SHP77 treated with DMSO at 0.1 percent for 48 hours (cell line): ENCODE measurements at places on chromosomes 5 and 9.

DNA sequence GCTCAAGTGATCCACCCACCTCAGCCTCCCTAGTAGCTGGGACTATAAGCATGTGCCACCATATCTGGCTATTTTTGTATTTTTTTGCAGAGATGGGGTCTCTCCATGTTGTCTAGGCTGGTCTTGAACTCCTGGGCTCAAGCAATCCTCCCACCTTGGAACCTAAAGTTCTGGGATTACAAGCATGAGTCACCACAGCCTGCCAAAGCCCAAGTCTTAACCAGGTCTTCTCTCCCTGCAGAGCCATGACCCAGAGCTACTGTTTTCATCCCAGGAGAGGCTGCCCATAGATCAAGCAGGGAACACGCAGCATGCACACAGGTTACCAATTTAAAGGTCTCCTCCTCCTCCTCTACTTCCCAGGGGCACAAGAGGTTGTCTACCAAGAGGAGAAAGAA is 29.7 kb downstream of the PCDHGC5 start:
- DNase-seq = no peak

DNA sequence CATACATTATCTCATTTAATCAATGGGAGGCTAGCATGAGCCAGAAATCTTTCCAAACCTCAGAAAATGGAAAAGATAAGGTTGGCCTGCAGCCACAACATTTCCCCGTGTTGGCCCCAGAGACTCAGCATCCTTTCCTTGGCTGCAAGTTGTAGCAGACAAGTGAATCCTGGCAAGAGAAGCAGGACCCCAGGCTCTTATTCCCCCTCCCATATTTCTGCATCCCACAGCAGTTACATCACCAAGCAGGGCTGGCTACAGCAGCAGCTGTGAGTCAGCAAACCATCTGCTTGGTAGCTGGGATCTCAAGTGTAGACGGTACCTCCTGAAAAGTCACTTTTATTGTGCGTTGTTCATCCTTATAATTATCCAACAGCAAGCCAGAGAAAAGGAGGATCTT is 212.4 kb downstream of the GNA14 start:
- DNase-seq = no peak

- DNase-seq = no peak
These were observed 17.9 kb downstream of the STRBP start for GRCh38 chr9:123250504-123250903.

DNA sequence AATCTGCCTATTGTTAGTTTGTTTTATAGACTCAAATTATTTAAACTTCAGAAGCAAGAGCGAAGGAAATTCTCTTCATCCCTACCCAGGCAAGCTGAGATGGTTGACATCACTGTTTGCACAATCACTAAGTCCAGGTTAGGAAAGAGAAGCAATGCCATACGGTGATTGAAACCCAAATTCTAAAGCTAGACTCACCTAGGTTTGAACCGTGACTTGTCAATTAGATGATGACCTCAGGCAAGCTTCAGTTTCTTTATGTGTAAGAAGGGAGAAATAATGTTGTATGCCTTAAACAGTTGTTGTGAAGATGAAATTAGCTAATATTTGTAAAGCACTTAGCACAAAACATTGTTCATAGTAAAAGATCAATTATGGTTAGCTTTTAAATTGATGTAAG is 96.5 kb upstream of the ANKRD55 start:
- no peak for DNase-seq

DNA sequence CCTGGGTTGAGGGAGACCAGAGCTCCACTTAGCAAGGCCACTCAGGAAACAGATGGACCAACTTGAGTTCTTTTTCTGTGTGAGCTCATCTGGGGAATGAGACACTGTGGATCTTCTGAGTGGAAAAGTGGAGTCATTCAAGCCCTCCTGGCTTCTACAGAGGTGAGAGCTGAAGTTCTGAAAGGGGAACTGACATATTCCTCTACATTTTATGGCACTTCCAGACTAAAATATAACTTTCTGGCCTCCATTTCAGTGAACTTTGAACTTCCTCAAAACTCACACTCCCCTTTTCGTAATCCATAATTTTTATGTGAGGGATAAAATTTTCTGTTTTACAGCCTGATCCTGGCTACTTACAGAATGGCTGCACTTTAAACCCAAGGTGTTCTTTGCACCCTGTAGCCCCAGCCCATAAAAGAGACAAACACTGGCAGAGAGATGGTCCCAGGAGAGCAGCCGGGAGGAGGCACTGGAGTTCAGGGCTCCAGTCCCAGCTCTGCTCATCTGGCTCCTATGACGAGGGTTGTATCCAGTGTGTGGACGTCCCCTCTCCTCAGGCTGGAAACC is 10.8 kb downstream of the SPAAR start:
- DNase-seq = no peak

DNA sequence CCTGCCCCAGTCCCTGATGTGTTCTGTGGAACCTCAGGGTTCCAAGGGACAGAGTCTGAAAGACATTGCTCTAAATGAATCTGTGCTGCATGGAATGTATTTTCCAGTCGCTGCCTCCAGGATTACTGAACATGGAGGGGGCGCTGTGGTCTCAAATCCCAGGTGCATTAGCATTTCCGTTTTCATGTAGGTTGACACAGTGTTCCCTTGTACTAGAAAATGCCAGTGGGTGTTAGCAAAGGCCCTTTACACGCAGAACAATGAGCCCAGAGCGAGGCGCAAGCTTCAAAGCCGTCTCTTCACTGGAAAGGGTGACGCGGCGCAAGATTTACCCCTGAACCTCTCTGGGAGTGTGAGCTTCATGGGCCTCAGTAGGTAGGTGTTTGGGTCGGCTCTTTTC is 308.3 kb downstream of the SLIT3 start:
- DNase-seq = no peak

GRCh38 chr5:125411071-125411743 is 664.8 kb upstream of the ZNF608 start:
- no peak for DNase-seq

DNA sequence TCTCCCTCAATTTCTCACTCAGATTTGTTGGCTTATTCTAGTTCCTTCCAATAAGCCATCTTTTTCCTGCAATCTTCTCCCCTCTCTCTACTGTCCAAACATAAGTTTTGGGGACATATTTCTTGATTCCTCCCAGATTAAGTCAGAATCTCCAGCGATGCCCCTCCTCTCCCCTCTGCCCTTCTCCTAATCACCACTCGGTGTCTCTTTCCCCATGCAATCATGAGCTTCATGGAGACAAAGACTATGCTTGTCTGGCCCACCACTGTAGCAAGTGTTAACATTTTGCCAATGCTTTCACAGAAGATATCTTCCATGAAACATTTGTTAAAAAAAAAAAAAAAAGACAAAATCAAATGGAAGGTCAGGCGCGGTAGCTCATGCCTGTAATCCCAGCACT is 42.4 kb downstream of the PDE6A start:
- DNase-seq = no peak
